Omental fat pad (tissue), 4 donors: ENCODE measurements at places on chromosomes 7 and 10.

GRCh38 chr7:116799916-116800315 lies 62.5 kb upstream of the CAPZA2 start:
- no peak for DNase-seq

DNA sequence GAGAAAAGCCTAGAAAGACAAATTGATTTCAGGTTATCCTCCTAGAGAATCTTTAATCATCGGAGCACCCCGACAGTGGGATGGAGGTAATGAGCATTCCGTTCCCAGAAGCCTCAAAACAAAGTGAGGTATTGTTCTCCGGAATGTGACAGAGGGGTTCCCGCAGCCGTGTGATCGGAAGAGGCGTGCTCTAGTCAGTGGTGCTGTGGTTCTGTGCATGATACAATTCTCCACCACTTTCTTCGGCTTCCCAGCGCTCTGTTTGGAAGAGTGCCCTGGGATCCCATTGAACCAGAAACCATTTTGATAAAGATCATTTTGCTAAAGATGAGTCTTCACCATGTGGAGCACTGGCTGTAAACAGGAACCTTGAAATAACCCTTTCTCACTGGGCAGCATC lies 434.6 kb downstream of the PAXIP1 start:
- no peak for DNase-seq

DNA sequence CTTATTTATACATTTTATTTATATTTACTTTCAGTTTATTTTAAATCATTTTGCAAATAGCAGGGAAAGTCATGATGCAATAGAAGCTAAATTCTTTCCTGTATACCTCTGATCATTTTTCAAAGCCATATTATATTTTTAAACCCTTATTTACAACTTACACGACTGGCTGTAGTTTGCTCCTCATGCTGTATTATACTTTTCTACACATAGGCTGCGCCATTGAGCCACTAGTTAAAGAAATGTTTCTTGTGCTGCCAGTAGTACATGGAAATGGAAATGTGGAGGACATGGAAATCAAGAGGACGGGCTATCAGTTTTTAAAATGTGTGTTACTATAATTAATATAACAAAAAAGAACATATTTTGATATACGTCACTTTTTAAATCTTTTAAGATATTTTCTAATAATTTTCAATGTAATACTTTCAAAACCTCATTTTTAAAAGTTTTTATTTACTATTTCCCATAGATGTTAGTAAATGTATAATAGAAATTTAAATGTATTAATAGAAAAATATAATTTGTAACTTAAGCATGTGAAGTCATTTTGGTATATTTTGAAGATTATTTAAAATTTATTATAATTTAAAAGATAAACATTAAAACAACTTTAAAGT lies 118.5 kb downstream of the VTI1A start:
- DNase-seq = no peak

- DNase-seq = no peak
These were observed 15.2 kb downstream of the PALD1 start for GRCh38 chr10:70493660-70494234.

- no peak for DNase-seq
These were observed 78.9 kb upstream of the FOXK1 start for GRCh38 chr7:4602905-4603842.

DNA sequence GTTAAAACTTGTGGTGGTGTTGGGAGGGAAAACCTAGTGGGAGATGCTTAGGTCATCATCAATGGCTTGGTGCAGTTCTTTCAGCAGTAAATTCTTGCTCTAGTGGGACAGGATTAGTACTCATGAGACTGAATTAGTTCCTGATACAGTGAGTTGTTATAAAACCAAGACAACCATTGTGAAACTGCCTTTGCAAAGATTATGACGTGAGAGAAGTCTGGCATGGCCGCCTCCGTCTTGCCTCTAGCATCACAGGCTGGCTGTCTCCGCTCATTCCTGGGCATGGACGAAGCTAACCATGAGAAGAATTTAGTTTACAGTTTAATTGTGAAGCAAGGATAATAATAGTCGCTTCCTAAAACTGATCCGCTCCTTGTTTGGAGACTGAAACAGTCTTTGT lies 186.4 kb downstream of the KIF20B start:
- DNase-seq = no peak

DNA sequence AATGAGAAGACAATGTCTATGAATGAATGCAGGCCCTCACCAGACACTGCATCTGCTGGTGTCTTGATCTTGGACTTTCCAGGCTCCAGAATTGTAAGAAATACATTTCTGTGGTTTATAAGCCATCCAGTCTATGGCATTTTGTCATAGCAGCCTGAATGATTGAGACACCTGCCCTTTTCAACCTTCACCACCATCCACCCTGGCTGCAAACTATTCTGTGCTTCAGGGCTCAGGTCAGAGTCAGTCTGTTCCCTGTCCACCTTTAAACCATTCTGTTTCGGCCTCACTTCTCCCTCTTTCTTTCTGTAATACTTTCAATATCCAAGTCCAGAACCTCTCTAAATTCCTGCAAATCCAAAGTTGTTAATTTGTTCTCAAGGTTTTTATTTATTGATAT lies 15.9 kb upstream of the CDK13 start:
- DNase-seq = no peak

DNA sequence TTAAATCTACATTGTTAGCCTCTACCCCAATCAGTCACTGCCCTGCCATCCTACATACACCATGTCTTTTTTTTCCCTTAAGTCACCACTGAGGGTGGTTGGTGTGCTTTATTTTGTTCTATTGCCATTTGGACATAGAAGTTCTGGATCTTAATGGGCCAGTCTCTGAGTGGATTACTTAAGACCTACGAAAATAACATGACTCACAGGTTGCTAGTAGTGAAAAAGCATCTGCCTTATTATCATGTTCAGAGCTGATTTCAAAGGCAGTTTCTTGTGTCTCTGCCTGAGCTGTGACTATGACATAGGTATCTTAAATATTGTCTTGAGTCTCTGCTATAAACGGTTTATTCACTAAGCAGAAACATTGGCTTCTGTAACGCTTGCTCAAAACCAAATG lies 410.8 kb downstream of the MDFIC start:
- DNase-seq = no peak

GRCh38 chr7:158302274-158303070 lies 285.2 kb downstream of the PTPRN2 start:
- no peak for DNase-seq

DNA sequence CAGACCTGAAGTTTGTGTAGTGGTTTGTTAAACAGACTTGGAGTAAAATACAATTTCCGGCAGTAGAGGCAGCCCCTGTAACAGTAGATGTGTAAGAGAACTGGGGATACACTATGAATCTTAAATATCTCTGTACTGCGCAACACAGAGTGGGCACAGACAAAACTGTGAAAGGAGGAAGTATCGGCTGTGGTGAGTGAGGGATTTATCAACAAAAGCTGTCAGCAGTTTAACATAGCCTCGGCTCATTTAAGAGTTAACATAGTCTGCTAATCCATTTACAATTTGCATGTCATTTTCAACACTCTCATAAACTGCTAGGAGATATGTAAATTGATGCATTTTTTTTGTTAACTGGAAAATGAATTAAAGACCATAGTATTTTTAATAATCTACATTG lies 225.2 kb downstream of the ZWINT start:
- DNase-seq = no peak

- DNase-seq = no peak
These were observed 84.1 kb downstream of the GNAI1 start for GRCh38 chr7:80218723-80219122.

DNA sequence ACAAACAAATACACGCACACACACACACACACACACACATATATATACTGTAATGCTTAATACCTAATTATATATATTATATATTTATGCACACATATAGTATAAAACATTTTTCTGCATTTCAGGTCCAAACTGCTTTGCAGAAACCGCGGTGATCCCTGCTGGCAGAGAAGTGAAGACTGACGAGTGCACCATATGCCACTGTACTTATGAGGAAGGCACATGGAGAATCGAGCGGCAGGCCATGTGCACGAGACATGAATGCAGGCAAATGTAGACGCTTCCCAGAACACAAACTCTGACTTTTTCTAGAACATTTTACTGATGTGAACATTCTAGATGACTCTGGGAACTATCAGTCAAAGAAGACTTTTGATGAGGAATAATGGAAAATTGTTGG lies 138.5 kb downstream of the VWC2 start:
- no peak for DNase-seq

DNA sequence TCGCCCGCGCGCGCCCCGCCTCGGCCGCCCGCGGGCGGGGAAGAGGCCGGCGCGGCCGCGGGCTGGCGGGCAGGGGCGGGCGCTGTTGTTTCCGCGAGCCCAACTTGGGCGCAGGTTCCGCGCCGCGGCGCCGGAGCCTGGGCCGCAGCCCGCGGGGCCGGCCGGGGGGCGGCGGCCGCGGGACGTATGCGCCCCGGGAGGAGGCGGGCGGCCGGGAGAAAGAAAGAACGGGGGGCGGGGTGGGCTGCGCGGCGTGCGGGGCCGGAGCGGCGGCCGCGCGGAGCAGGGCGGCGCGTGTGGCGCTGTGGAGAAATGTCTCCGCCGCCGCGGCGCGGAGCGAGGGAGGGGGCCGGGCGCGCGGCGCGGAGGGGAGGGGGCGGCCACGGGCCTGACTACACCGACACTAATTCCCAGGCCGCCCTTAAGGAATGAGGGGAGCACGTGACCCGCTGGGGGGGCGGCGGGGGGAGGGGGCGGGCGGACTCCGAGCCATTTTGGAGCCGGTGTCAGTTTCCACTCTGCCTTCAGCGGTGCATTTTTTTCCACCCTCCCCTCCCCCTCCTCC lies at the start of gene BMI1:
Gene BMI1 (plus strand): TSS at position 509 of the 565 bp plus-strand sequence. CDS start 5,351 bp downstream, outside the sequence.
- DNase-seq = no peak

- DNase-seq = no peak
These were observed 53.6 kb downstream of the CREB3L2 start for GRCh38 chr7:137948083-137948844.

DNA sequence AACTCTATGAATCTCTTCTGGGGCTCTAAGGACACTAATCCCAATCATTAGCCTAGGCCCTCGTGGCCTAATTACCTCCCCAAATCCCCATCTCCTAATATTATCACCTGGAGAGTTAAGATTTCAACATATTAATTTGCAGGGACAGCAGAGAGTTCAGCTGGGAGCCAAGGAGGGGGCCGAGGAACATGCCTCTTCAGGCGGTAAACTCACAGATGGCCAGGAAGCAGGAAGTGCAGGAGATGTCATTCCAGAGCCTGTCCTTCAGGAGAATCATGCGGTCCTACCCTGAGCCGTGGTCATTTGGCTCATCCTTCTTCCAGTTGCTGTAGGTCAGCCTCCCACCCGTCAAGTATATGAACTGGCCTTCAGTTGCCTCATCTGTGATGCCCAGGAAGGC lies 21.9 kb upstream of the SFTPA2 start:
- no peak for DNase-seq

DNA sequence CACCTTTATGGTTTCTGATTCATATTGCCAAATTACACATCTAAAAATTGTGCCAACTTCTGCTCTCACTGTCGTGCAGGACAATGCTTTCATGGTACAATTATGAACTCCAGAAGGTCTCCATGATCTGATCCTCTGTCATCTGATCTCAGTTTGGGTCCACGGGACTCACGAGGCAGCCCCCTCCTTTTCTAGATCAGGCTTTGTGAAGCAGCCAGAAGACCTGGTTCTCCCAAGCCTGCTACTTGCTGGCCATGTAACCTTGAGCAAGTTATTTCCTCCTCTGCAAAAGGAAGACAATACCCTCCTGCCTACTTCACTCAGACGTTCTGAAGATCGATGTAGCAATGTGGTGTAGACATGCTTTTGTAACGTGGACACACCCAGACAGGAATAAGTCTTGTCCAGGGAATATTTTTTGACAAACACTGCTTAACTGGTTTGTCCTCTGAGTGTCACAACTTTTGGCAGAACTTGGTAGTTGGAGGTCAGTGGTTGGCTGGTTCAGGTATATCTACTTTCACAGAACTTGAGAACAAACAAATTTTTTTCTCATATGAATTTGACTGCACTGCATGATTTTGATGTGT lies 19.6 kb downstream of the CALML3 start:
- no peak for DNase-seq

- DNase-seq = no peak
These were observed 227.3 kb downstream of the PTEN start for GRCh38 chr10:88090568-88091214.

GRCh38 chr7:100705320-100705752 lies 585 bp upstream of the POP7 start:
- DNase-seq = peak; percentile 77

- no peak for DNase-seq
These were observed 5.7 kb upstream of the GOT1 start for GRCh38 chr10:99435986-99436638.

DNA sequence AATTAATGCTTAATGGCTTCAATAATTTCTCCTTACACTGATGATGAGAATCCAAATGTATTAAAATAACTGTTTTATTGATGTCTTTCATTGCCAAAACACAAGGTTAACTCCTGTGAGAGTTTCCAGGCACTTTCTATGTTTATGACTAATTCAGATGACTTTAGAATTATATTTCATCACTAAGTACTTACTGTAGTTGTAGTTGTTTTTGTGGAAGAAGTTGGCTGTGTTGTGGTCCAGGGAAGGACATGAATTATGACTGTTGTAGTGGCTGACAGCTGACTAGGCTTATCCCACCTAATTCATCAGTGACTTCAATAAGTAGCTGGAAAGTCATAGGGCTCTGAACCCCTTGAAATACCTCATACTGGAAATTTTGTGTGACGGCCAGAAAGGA lies 254.8 kb downstream of the HGF start:
- no peak for DNase-seq

GRCh38 chr7:79495544-79496272 lies 42.2 kb upstream of the MAGI2 start:
- no peak for DNase-seq

DNA sequence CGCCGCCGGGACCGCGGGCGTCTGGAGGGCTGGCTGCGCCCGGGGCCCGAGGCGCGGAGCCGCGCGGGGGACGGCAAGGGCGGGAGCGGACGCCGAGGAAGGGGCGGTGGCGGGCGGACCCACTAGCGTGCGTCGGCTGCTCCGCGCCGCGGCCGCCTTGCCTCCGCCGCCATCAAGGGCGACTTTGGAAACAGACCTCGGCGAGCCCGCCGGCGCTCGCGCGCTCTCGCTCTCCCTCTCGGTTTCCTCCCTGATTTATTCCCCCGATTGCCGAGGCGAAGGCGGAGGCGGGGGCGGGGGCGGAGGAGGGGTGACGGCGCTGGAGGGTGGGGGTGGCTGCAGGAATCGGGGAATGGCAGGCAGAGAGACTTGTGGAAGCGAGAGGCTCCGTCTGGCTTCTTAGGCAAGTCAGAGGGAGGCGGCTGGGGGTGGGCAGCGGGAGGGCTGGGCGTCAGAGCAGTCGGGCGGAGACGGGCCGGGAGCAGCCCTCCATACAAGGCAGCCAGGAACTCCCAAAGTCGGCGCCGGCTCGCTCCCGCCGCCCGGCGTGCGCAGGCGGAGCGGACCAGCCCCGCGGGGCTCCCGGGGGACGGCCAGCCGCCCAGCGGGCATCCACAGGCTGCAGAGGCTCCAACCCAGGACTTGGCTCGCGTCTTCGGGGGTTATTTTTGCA lies at the start of gene CACNA2D1:
Gene CACNA2D1 (minus strand): TSS at position 231 of the 673 bp plus-strand sequence.
- peak; percentile 29 for DNase-seq

GRCh38 chr10:114663626-114664025 lies 5.6 kb upstream of the ABLIM1 start:
- no peak for DNase-seq
